ENCODE measurements at places on chromosomes 12 and 14.

DNA sequence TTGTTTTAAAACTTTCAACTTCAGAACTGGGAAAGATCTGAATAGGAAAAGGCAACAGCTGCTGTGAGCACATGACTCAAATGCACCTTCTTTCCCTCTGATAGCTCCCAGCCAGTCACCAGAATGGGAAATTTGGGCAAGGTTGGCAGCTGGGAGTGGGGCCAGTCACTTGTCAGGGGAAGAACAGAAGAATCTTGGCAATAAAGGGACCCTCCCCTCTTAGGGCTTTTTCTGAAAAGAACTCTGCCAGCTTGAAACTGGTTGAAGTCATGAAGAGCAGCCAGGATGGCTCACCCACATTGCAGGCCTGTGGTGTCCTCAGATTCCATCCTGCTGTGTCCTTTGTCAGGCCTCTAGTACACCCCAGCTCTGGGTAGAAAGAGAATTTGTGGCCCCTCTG lies 10.3 kb upstream of the RIC8B start:
- no peak for DNase-seq

- no peak for DNase-seq
Measured at GRCh38 chr12:66453844-66454243, 151.6 kb downstream of the HELB start.

GRCh38 chr12:47734725-47735480 lies 9.6 kb upstream of the ENDOU start:
- no peak for DNase-seq

DNA sequence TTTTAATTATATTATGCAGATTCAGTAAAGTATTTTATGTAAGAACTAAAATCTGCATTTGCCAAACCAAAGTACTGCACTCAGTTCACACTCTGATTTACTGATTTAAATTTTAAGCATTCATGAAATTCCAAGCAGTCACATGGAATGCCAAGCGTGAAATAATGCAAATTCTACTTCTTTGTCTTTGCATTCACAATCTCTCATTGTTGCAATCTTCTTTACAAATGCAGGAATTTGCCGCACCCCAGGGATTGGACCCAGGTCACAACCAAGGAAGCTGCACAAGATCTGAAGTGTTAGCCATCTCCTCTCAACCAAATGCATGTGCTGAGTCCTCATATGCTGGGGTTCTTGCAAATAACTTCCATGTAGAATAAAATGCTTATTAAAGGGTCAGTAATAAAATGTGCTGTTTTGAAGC lies 71.9 kb downstream of the TUNAR start:
- peak; percentile 74 for DNase-seq

DNA sequence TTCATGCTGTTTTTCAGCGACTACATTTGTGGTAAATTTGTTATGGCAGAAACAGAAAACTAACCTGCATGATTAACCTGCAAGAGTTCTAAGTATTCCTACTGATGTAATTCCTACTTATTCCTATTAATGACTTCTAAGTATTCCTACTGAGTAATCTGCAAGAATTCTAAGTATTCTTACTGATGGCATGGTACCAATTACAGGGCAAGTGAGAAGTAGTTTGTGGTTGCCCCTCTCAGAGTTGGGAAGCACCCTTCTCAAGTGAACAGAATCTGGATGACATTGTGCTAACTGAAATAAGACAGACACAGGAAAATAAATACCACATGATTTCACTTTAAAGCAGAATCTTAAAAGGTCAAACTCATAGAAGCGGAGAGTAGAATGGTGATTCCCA lies 100.9 kb upstream of the CPNE8 start:
- DNase-seq = no peak

- DNase-seq = no peak
Measured at GRCh38 chr14:63949696-63950095, 96.9 kb downstream of the SYNE2 start.

- peak; percentile 12 for DNase-seq
Measured at GRCh38 chr12:38328306-38328895, 11.8 kb downstream of the ALG10B start.

- DNase-seq = no peak
Measured at GRCh38 chr12:6426882-6427671, 17.7 kb upstream of the CD27 start.

DNA sequence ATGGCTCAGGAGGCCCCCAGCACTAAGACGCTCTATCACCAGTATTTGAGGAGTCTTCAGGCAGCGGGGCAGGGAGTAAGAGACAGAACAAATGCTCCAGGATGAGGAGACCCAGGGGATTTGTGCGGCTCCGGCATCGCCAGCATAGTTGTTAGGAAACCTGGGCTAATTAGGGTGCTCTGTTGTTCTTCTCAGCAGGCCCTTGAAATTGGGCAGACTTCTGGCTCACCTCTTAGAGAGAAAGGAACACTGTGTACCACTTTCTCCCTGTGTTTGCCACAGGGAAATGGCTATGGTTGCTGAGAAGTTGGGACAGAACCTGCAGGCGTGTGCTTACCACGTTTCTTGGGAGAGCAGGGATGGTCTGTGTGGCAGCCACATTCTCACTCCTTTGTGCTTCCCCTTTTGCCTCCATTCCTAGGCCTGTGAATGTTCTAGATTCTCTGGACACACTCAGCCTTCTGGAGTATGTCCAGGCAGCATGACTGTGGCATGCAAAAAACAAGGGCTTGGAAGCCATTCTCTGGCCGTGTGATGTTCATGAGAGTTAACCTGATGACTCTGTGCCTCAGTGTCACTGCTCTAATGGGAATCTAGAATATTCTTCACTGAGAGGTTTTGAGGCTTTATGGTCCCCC lies 109.0 kb downstream of the CHST11 start:
- no peak for DNase-seq

GRCh38 chr14:100438678-100439592 lies 115.8 kb downstream of the SLC25A47 start:
- DNase-seq = no peak

DNA sequence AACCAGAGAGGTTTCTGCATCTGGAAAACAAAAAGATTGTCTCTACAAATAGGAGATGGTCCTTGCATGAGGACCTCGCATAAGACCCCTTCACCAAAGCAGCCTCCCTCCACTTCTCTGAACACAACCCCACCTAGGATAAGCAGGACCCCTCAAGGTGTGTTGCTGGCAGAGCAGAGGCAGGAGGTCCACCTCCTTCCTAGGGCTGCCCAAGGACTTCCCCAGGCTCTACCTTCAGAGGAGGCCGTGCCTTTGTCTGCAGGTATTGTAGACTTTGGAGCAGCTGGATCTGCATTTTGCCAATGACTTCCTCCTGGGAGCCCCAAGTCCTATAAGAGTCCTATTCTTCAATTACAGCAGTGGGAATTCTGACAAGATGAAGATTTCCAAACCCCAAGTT lies 67.3 kb upstream of the TSPAN11 start:
- DNase-seq = no peak

GRCh38 chr12:7190268-7191055 lies 976 bp downstream of the PEX5 start:
- DNase-seq = no peak

GRCh38 chr12:119949145-119949544 lies 39.9 kb upstream of the BICDL1 start:
- no peak for DNase-seq

- no peak for DNase-seq
Measured at GRCh38 chr12:56274299-56274698, 7.6 kb downstream of the COQ10A start.

DNA sequence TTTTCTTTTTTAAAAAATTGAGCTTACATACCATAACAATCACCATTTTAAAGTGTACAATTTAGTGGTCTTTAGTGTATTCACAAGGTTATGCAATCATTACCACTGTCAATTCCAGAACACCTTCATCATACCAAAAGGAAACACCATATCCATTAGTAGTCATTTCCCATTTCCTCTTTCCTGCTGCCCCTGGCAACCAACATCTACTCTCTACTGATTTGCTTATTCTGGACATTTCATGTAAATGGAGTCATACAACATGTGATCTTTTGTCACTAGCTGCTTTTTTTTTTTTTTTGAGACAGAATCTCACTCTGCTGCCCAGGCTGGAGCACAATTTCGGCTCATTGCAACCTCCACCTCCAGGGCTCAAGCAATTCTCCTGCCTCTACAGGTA lies 66.8 kb upstream of the CFL2 start:
- DNase-seq = no peak

DNA sequence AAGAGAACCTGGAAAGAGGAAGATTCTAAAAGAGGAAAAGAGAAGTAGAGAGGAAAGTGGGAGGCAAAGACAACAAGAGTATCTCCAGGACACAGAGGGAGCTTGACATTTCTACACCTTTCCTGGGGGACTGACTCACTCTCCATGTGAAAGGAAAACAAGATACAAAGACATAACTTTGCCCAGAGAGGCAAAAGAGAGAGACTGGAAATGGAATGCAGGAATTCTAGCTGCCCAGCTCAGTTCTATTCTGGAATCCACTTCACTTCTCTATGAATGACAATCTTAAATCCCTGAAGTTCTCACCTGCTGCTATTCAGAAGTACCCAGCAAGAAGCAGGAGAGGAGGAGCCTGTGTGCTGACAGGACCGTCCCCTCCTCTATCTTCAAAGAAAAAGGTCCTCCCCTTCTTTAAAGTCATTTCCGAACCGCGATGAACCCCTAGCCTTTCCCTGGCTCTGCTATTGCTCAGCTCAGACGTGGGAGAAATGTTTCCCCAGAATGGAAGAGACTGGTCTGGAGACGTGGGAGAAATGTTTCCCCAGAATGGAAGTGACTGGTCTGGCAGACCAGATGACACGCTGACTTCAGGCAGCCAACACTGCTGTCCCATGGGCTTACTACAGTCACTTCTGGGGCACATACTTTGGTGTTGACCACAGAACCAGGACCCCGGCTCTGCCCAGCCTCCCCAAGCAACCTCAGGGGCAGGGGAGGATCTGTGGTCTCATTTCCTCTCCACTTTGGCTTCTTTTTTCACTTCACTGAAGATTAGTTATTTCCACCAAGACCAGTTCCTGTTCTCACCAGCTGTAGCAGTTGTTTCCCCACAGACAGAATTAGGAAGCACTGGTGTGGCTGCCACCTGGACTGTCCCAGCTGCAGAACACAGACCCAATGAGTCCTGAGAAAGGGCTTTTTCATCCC lies 8.3 kb downstream of the FMNL3 start:
- DNase-seq = no peak

DNA sequence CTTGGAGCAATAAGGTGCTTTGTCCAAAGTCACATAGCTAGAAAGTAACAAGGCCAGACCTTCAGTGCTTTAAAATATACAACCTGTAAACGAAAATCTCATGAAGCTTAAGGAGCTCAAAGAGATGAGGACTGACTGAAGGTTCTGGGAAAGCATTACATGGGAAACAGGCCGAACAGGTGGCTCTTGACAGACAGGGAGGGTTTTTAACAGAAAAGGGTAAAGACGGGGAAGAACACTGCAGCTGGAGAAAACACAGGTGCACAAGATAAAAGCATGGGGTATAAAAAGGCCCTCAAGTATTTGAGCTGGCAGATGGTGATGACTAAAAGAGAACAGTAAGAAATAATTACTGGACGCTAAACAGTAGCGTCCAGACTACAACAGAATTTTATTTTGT lies 257.2 kb downstream of the NELL2 start:
- DNase-seq = peak; percentile 30

DNA sequence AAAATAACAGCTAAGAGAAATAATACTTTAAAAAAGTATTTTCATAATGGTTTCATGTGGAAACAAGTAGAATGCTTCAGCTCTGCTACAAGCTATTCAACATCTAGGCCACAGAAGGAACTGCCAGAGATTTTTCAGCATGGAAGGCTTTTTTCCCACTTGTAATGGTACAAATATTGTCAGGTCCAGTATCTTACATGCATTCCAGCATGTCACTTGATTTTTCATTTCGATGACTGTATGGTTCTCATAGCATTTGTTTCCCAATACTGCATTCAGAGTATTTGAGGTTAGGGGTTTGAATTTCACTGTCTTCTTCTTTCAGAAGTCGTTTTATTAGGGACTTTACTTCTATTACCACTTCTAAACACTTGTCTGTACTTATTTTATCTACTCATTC lies 1701.5 kb upstream of the FLRT2 start:
- no peak for DNase-seq

DNA sequence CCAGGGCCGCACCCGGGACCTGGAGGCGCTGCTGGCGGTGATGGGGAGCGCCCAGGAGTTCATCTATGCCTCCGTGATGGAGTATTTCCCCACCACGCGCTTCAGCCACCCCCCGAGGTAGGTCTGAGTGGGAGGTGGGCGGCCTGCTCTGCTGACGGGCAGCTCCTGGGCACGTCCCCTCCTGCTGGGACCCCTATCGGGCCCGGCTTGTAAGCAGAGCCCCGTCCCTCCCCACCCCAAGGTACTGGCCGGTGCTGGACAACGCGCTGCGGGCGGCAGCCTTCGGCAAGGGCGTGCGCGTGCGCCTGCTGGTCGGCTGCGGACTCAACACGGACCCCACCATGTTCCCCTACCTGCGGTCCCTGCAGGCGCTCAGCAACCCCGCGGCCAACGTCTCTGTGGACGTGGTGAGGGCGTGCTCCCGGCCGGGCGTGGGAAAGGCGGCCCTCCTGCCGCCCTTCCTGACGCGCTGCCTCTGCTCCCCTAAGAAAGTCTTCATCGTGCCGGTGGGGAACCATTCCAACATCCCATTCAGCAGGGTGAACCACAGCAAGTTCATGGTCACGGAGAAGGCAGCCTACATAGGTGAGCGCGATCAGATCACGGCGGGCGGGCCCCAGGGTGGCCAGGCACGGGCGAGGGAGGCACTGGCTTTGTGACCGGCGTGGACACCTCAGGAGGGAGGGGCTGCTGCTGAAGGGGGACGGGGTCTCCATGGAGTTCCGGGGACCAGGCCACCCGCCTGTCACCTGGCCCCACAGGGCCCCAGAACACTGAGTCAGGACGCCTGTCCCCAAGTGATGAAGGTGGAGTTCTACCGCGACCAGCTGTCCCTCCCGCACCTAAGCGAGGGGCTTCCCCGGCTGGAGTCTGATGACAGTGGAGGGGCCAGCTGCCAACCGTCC lies 7.3 kb downstream of the PLD4 start:
- DNase-seq = no peak

GRCh38 chr12:69570000-69570516 lies 15.2 kb upstream of the CCT2 start:
- no peak for DNase-seq

DNA sequence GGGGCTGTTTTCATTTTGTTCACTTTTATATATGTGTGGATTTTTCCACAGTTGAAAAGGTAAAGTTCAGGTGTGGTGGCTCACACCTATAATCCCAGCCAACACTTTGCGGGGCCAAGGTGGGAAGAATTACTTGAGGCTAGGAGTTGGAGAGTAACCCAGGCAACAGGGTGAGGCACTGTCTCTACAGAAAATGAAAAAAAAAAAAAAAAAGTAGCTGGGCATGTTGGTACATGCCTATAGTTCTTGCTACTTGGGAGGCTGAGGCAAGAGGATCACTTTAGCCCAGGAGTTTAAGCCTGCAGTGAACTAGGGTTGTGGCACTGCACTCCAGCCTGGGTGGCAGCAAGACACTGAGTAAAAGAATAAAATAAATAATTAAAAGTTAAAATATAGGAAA lies 326.5 kb downstream of the NAV3 start:
- no peak for DNase-seq

GRCh38 chr12:41120211-41120610 lies 67.9 kb upstream of the PDZRN4 start:
- DNase-seq = no peak

- no peak for DNase-seq
Measured at GRCh38 chr12:1540690-1541089, 53.7 kb downstream of the FBXL14 start.

GRCh38 chr14:61344437-61345150 lies 23.2 kb downstream of the PRKCH start:
- no peak for DNase-seq
